ENCODE measurements at places on chromosomes 3 and 15.

- DNase-seq: no peak
Observed at GRCh38 chr15:40953713-40954074, 423 bp downstream of the CHAC1 start.

- no peak for DNase-seq
Observed at GRCh38 chr3:129016356-129016719, 15.2 kb downstream of the EFCC1 start.

GRCh38 chr3:148233403-148233802, 464.3 kb upstream of the AGTR1 start:
- DNase-seq: no peak

GRCh38 chr3:71307991-71308697, 275.4 kb downstream of the FOXP1 start:
- DNase-seq: no peak

- DNase-seq: no peak
Observed at GRCh38 chr3:53975382-53975781, 83.7 kb upstream of the SELENOK start.

GRCh38 chr3:114442246-114442645, 148.4 kb downstream of the TIGIT start:
- no peak for DNase-seq
